ENCODE measurements at places on chromosomes 5 and 9.

- no peak for DNase-seq
Measured at GRCh38 chr5:114265432-114266060, 96.3 kb upstream of the KCNN2 start.

DNA sequence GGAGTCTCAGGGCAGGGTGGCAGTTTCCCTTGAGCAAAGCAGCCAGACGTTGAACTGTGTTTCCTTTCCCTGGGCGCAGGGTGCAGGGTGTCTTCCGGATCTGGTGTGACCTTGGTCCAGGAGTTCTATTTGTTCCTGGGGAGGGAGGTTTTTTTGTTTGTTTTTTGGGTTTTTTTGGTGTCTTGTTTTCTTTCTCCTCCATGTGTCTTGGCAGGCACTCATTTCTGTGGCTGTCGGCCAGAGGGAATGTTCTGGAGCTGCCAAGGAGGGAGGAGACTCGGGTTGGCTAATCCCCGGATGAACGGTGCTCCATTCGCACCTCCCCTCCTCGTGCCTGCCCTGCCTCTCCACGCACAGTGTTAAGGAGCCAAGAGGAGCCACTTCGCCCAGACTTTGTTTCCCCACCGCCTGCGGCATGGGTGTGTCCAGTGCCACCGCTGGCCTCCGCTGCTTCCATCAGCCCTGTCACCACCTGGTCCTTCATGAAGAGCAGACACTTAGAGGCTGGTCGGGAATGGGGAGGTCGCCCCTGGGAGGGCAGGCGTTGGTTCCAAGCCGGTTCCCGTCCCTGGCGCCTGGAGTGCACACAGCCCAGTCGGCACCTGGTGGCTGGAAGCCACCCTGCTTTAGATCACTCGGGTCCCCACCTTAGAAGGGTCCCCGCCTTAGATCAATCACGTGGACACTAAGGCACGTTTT, 3.5 kb upstream of the PHYHD1 start:
- DNase-seq, result no peak

GRCh38 chr9:84228130-84228720, 112.3 kb downstream of the SLC28A3 start:
- no peak for DNase-seq

- peak; percentile 61 for DNase-seq
Measured at GRCh38 chr5:92309336-92309991, 926.3 kb upstream of the ARRDC3 start.

- no peak for DNase-seq
Measured at GRCh38 chr9:36891341-36891811, 142.7 kb downstream of the PAX5 start.

DNA sequence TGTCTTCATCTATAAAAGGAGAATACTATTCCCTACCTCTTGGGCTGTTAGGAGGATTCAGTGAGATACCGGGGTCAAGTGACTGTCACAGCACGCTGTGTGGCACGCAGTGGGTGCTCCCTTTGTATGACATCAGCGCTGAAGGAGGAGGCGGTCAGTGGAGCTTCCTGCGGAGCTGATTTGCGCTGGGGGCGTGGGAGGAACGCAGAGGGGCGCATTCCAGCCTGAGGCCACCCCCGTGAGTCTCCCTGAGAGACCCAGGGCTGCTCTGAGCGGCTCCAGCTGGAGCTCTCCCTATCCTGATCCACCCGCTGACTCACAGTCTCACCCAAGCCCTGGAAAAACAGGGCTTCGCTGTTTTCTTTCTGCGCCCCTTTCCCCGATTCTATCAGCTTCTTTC, 24.3 kb upstream of the NEURL1B start:
- no peak for DNase-seq

DNA sequence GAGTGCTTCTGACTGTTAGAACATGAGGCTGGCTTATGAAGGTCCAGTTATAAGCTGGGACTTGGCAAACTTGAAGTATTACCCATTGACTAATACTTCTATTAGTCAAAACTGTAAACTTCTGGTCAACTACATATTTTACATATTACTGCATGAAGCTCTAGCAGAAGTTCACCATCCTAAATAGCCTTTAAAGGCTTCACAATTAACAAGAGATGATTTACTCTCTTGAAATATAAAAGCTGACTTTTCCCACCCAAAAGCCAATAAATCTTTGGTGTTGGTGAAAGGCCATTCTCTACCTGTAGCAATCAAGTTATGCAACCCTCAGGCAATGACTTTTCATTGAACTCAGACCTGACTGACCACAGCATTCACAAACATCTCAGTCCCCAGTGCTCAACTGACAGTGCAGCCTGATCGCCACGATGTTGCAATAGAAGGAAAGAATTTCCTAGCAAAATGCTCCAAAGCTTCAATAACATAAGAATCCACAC, 345.6 kb downstream of the EBF1 start:
- DNase-seq, result no peak

GRCh38 chr5:63400079-63400478, 562.2 kb downstream of the HTR1A start:
- DNase-seq, result no peak

DNA sequence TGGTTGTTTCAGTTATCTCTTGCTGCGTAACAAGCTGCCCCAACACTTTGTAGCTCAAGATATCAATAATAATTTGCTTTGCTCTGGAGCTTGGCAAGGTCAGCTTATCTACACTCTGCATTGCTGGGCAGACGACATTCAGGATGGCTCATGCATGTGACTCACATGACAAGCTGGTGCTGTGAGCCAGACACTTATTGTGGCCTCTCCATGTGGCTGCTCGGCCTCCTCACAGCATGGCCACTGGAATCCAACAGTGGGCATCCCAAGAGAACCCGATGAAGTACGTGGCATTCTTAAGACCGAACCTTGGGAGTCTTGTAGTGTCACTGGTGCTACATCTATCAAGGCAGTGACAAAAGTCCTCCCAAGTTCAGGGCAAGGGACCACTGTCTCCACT, 94.2 kb upstream of the MVB12B start:
- DNase-seq, result no peak

DNA sequence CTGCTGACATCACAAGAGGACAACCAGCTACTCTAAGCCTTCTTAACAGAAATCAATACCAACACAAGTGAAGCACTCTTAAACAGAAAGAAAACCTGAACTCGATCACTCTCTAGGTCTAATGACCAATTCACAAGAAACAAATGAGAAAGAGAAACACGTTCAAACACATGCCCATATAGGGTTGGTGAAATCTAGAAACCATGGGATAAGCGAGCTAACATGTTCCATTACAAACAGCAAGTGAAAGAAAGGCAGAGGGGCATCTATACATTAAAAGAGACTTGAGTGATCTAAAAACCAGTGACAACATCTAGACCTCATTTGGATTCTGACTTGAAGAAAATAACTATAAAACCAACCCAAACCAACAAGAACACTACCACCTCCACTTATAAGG, 74.9 kb upstream of the RETREG1 start:
- no peak for DNase-seq

DNA sequence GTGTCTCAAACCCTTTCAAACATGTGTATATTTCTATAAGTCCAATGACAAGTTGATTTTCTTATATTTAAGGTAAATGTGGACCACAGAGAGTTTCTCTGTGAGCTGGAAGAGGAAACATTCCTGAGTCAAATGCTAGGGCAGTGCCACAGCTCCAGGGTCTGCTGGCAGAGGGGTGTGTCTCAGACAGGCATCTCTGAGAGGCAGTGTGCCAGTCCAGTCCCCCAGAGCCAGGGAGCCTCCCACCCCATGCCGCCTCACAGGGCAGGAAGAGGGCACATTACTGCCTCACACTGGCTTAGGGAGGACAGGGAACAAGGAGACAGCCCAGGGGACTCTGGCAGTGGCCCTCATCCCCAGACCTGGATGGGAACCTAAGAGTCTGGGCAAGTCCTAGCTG, 120.2 kb downstream of the TENT4A start:
- DNase-seq, result no peak

DNA sequence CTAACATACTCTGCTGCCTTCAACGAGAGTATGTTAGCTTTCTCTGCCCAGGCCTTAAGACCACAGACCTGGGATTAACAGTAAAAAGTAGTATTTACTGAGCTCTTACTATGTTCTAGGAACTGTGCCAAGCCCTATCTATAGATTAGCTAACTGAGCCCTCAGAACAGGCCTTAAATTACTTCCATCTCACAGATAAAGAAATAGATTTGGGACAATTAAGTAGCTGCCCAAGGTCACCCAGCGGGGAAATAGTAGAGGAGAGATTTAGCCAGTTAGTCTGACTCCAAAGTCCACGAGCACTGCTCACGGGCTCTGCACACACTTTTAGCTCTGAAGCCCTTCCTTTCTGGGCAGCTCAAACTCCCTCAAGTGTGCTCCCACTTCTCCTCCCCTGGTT, 64.5 kb upstream of the EQTN start:
- no peak for DNase-seq

DNA sequence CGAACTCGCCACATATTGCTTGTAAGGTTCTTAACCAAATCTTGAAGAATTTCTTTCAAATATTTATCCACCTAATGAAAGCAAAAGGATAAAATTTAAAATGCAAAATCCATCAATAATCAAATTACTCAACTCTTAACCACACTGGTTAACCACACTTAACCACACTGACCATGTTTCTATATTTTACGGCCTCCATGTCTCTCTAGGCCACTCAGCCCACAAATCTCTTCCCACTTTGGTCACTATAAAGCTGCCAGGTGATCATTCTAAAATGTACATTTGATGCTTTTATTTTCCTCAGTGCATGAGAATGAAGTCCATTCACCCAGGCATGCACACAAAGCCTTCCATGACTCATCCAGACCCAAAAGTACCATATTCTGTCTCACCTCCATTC, 56.4 kb upstream of the OR2K2 start:
- no peak for DNase-seq

- DNase-seq, result no peak
Measured at GRCh38 chr5:15255576-15255975, 244.4 kb upstream of the FBXL7 start.

GRCh38 chr5:10537624-10538023, 26.2 kb upstream of the ANKRD33B start:
- DNase-seq, result no peak

DNA sequence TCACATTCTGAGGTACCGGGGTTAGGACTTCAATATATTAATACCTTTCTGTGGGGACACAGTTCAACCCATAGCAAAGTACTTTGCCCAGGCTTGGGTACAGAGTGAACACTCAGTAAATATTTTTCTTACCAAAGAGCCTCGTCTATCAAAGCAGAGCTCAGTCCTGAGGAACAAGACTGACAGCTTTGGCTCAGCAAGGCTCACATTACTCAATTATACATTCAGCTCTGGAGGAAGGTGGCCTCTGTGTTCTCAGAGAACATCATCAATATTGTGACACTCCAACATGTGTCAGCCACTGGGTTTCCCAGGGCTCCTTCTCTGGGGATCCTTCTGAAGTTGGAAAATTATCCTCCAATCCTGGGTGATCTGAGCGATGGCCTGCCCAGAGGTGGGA, 186.4 kb downstream of the NMUR2 start:
- no peak for DNase-seq

DNA sequence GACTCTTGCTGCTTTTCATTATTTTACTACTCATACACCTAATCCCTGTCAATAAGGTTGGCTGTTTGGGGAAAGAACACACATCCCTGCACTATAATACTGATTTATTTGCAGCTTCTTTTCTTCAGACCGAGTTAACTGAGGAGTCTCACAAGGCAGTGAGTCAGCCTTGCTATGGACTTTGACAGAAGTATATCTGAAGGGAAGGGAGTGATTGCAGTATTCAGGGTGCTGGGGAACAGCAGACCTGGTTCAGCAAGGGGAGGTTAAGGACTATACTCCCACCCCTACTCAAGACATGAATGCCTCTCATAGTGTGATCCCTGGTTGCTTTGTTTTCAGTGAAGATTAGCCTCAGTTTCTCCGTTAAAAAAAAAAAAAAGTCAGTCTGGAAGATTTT, 99.8 kb downstream of the TLE4 start:
- DNase-seq, result no peak

GRCh38 chr9:4180907-4181605, 118.8 kb downstream of the GLIS3 start:
- DNase-seq, result no peak

GRCh38 chr9:108855888-108856287, at the start of gene ACTL7B:
ACTL7B (minus strand) TSS chr9:108855986; CDS start chr9:108855930, 56 bp downstream.
- no peak for DNase-seq

GRCh38 chr5:34891981-34892380, 23.3 kb downstream of the RAD1 start:
- DNase-seq, result no peak

GRCh38 chr5:31768784-31769183, 129.9 kb downstream of the PDZD2 start:
- no peak for DNase-seq

DNA sequence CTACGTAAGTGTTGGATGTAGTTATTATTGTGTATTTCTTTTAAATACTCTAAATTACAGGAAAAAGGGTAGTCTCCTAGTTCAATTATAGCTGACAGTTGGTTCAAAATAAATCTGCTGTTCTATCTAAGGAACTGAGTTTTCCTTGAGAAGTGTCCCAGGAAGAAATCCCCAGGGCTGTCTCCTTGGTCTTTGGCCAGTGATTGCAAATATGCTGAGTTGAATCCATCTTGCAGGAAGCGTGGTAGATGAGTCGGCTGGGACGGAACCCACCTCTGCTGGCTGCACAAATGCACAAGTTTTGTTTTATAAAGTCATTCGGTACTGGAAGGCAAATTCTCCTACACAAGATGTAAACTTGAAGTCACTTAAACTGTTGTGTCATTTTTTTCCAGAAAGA, 30.2 kb upstream of the HOMER1 start:
- no peak for DNase-seq

DNA sequence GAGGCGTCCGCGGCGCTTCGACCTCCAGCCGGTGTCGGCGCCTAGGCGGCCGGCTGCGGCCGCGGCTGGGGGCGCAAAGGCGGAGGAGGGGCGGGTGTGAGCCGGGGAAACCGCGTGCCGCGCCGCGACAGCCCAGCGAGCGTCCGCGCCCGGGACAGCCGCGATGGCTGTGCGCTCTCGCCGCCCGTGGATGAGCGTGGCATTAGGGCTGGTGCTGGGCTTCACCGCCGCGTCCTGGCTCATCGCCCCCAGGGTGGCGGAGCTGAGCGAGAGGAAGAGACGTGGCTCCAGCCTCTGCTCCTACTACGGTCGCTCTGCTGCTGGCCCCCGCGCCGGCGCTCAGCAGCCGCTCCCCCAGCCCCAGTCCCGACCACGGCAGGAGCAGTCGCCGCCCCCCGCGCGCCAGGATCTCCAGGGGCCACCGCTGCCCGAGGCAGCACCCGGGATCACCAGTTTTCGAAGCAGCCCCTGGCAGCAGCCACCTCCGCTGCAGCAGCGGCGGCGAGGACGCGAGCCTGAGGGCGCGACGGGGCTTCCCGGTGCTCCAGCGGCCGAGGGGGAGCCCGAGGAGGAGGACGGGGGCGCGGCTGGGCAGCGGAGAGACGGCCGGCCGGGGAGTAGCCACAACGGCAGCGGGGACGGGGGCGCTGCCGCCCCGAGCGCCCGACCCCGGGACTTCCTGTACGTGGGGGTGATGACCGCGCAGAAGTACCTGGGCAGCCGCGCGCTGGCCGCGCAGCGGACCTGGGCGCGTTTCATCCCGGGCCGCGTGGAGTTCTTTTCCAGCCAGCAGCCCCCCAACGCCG, 605 bp downstream of the CHSY3 start:
- no peak for DNase-seq

DNA sequence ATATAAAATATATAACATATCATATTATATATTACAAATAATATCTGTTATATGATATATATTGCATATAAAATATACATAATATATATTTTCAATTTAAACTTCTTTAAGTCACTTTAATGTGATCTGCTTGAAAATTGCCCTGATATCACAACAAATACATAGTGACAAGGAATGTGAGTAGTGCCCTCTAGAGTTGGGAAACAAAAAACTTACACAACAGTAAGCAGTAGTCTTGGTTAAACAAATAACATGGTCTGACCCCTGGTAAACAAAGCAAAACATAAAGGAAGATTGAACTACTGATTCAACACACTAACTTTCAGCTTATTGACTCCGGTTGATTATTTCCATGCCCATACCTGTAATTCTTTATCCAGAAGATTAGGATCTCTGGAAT, 188.3 kb upstream of the NMUR2 start:
- no peak for DNase-seq

Measured in NCI-H524 (cell line).